ENCODE measurements at places on chromosomes 13 and 19.

- DNase-seq = no peak
These were observed 175.4 kb upstream of the RFC3 start for GRCh38 chr13:33642374-33643065.

GRCh38 chr19:50547385-50548190 lies 20.6 kb downstream of the LRRC4B start:
- DNase-seq = no peak

DNA sequence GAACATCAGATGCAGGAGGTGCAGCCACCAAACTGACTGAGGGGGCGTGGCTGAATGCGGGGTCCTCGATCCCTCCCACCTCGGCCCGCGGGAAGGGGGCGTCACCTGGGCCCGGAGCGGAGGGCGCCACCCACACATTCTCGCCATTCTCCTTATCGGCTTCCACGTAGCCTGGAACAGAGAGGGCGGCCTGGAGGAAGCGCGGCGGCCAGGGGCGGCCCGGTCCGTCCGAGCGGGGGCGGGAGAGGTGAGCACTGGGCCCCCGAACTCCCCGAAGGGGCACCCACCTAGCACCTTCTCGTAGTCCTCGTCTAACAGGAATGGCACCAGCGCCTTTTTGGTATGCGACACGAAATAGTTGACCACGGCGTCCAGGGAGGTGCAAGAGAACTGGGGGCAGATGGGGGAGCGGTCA lies 11.8 kb downstream of the STAP2 start:
- no peak for DNase-seq

DNA sequence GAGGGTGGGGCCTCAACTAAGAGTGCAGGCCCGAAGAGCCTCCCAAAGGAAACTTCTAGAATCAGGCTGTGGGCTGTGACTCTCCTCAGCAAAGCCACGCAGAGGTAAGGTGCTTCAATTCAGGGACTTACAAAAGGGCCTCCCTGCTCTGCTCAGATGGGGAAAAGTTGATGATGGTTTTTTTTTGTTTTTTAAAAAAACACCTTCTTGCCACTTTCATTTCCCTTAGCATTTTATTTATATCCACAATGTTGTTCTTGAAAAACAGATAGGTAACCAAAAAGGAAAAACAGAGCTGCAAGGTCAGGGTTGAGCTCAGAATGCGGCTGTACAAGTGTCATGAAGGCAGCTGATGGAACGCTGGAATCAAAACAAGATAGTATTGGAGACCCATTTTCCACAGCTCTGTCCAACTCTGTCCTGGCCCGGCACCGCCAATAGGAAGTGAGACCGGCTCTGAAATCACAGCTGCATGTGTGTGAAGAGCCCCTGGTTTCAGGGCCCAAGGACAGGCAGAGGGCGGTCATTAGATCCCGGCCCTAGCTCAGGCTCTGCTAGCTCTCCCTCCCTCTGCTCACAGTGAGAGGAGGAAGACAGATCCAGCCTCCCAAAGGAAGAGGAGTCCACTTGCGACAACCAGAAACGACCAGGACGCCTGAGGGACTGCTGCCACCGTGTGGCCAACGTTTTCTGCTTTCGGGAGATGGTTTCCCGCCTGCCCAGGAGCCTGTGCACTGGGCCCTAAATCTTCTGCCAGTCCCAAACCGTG lies 58.3 kb downstream of the KLF2 start:
- DNase-seq = peak; percentile 76

GRCh38 chr13:80149736-80150135 lies 191.2 kb downstream of the SPRY2 start:
- no peak for DNase-seq

GRCh38 chr13:40812724-40813445 lies 23.5 kb downstream of the SLC25A15 start:
- DNase-seq = no peak

DNA sequence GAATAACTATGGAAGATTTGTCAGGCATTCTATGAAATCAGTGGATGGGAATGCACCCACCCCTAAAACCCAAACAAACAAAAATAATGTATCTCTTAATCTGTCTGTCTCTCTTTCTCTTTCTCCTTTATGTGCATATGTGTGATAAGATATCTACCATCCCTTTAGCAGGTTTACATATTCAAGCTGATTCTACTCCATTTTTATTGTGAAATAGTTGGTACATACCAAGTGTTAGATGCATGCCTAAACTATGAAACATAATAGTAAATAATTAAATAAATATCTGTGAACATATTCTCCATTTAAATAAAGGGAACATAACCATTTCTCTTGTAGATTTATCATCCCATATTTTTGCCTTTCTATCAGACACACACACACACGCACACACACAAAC lies 121.8 kb upstream of the PCDH9 start:
- no peak for DNase-seq

DNA sequence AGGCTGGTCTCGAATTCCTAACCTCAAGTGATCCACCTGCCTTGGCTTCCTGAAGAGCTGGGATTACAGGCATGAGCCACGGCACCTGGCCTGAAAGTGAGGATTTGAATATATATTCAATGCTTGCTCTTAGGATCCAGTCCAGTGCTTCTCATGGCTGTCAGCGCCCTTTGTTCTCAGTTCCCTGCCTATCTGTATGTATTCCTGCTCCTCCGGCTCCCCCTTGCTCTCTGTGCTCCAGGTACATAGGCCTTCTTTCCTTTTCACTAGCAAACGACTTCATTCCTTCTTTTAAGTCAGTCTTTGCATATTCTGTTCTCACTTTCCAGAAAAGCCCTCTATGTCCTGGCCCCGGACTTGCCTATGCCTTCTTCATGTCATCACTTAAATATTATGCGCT lies 232.8 kb downstream of the DACH1 start:
- no peak for DNase-seq

DNA sequence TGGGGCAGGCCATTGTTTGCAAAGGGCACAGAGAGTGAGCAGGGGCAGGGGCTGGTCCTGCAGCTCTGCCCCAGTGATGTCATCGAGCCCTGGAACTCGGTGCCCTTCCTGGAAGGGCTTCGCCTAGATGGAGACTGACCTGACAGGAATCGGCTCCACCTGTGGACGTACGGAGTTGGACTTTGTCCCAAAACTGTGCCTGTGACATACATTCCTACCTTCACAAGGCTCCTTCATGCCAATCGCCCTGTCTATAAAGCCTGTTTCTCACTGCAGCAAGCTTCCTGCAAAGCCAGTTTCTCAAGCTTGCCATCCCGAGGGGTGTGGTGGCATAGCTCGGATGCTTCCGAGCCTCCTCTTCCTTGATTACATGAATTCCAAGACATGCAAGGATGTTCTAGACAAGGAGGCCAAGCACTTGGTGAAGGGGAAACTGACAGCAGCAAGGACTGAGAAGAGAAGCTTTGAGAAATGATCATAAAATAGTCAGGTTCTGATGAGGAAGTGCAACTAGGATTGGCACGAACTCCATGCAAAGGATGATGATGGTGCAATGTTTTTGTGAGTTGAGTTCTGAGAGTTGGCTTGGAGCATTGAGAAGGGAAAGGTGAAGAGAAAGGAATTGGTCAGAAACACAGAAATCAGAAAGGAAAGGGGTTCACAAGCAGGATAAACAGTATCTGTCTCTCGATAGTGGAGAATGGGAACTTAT lies 73.6 kb upstream of the STK24 start:
- DNase-seq = no peak

GRCh38 chr13:24228852-24229458 lies 68.4 kb downstream of the SPATA13 start:
- peak; percentile 76 for DNase-seq

- DNase-seq = no peak
These were observed 201.8 kb upstream of the MIR17HG start for GRCh38 chr13:91145571-91146205.

- no peak for DNase-seq
These were observed 560 bp downstream of the TMEM86B start for GRCh38 chr19:55228015-55228391.

- no peak for DNase-seq
These were observed 61.2 kb upstream of the ARGLU1 start for GRCh38 chr13:106628936-106629659.

GRCh38 chr19:6706633-6706958 lies 13.9 kb downstream of the C3 start:
- no peak for DNase-seq

DNA sequence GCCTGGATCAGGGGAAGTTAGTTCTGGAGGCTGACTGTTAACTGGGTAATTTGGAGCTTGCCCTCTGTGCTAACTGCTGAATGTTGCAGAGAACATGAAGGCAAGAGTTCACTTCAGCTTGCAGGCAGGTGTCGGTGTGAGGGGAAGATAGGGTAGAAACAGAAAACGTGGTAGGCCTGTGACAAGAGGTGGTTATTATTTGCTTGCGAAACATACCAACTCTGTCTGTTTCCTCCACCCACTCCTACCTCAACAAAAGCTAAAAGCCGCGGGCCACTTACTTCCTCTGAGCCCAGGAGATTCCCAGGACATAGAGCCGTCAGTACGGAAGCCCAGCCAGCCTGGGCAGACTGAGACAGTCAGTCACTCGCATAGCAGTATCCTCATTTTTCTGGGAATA lies 119.2 kb upstream of the ABCC4 start:
- DNase-seq = peak; percentile 17

- peak; percentile 36 for DNase-seq
These were observed 19.8 kb downstream of the PAK4 start for GRCh38 chr19:39145180-39145953.

- peak; percentile 5 for DNase-seq
These were observed 471.4 kb downstream of the MYO16 start for GRCh38 chr13:109100705-109101304.

GRCh38 chr19:4776436-4777211 lies 14.9 kb upstream of the FEM1A start:
- DNase-seq = peak; percentile 37

DNA sequence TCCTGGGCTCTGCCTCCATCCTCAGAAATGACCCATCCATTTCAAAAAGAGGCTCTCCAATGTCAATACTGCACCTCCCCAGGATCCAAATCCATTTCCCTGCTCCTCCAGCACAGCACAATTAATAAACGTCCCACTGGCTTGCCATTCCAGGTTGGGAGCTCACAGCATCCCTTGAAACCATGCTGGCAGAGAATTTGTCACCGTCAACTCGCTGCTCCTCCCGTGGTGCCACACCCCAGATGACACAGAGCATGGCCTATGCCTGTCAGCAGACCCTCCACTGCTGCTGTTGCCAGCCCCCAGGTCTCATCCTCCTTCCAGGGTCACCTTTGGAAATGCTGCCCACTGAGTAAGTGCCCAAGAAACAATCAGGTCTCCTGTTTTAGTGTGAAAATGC lies 53.0 kb upstream of the UQCRFS1 start:
- DNase-seq = no peak

GRCh38 chr13:93859716-93860115 lies 619.8 kb downstream of the DCT start:
- no peak for DNase-seq

- peak; percentile 64 for DNase-seq
These were observed 11.0 kb downstream of the CTU1 start for GRCh38 chr19:51097166-51097738.

- no peak for DNase-seq
These were observed 30.6 kb downstream of the TMEM161A start for GRCh38 chr19:19107654-19108053.

GRCh38 chr19:34220472-34221063 lies 33.8 kb upstream of the GARRE1 start:
- peak; percentile 79 for DNase-seq

GRCh38 chr13:30091691-30092090 lies 215.7 kb downstream of the KATNAL1 start:
- no peak for DNase-seq

DNA sequence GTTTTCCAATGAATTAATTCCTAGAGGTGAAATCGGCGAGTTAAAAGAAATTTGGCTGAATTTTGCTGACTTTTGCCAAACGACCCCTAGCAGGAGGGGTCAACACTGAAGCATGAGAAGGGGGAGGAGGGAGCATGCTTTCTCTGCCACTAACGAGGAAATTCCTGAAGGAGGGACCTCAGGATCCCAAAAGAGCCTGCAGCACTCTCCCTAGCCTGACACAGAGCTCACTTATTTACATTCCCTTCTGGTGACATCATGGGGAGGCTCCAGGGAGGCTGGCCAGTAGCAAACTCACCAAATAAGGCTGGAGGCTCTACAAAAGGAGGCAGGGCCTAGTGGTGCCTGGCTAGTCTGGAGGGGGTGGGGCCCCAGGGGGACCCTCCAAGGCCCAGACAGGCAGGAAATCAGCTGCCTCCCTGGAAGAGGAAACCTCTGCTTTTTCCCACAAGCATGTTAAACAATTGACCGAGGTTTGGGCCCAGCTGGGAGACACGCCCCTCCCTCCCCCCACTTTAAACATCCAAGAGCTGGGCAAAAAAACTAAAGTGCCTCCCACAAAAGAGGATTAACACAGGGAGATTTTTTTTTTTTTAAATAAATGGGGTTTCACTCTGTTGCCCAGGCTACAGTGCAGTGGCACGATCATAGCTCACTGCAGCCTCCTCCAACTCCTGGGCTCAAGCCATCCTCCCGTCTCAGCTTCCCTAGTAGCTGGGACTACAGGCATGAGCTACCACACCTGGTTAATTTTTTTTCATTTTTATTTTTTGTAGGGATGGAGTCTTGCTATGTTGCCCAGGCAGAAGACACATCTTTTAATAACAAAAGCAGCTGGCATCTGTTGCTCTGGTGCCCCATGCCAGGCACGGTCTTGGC lies 2.1 kb downstream of the DAPK3 start:
- peak; percentile 93 for DNase-seq

GRCh38 chr13:48303359-48304142 lies at the start of gene RB1:
Gene RB1 (plus strand): TSS chr13:48303751. CDS start chr13:48303913, 162 bp downstream.
- DNase-seq = peak; percentile 85

DNA sequence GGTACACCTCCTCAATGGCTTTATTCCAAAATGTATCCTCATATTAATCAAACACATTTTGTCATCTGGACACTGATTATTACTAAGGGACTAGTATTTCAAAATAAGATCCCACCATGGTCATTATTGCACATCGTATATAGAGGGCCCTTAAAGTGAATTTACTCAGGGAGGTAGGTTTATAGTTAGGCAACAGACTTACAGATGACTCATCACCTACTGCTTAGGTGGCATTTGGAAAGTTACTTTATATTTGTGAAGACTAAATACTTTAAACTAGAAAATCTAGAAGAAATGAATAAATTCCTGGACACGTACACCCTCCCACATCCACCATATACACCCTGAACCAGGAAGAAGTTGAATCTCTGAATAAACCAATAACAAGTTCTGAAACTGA lies 353.0 kb downstream of the KCTD12 start:
- DNase-seq = no peak

- DNase-seq = no peak
These were observed 650.1 kb downstream of the FGF9 start for GRCh38 chr13:22320991-22321390.

- DNase-seq = no peak
These were observed 622 bp downstream of the RASA3 start for GRCh38 chr13:114131583-114132418.

DNA sequence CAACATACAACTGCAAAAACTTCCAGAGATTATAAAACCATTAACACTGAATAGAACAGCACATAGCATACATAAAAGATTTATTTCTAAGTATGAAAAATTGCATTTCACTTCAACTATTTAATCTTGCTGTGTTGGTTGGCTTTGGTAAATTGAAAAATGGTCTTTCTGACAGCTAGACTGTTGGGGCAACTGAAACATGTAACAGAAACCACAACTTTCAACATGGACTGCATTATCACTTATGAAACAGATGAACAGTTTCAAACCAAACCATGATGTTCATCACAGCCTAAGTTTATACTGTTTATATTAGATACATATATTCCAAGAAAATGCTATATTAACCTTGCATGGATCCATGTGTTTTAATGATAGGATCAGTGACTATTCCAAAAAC lies 324.1 kb upstream of the PCDH9 start:
- no peak for DNase-seq

GRCh38 chr19:33468361-33469170 lies 53.0 kb downstream of the PEPD start:
- DNase-seq = no peak

Data from SK-MEL-5 (cell line).